ENCODE measurements at places on chromosomes 16 and 17. TPM values are rescaled to one million over a fixed set of nuclear protein-coding genes. Genes with fewer than 3 reads are reported as not detected.
A peak's percentile ranks its signal among the peaks of the same experiment; 100 is the strongest.

GRCh38 chr17:28141773-28142172 is 99.3 kb downstream of the NLK start:
- H3K27ac ChIP-seq: no peak overlapping the region
- no peaks in the 10 kb centered on the region for H3K27me3 ChIP-seq
- DNase-seq: no peak
- H3K4me3 ChIP-seq: no peak overlapping the region
- no peaks in the 10 kb centered on the region for H3K4me1 ChIP-seq

DNA sequence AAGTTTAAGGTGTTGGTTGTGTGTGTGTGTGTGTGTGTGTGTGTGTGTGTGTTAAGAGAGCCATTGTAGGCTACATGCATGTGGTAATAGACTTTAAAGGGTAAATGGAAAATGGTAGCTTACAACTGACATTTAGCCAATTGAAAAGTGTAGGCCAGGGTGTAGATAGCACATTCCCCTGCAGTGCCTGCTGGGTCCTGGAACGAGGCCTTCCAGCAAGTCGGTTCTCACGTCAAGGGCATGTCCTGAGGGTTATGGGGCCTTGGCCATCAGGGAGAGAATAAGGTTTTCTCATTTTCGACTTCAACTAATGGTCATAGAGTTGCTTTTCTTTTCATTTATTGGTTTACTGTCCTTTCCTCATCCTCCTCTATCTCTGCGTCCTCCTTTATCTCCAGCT is 65.1 kb downstream of the RPTOR start:
- no peaks in the 10 kb centered on the region for H3K36me3 ChIP-seq
- no peaks in the 10 kb centered on the region for H3K27me3 ChIP-seq
- no peak overlapping the region for H3K4me3 ChIP-seq
- no peak for DNase-seq
- no peaks in the 10 kb centered on the region for H3K4me1 ChIP-seq

DNA sequence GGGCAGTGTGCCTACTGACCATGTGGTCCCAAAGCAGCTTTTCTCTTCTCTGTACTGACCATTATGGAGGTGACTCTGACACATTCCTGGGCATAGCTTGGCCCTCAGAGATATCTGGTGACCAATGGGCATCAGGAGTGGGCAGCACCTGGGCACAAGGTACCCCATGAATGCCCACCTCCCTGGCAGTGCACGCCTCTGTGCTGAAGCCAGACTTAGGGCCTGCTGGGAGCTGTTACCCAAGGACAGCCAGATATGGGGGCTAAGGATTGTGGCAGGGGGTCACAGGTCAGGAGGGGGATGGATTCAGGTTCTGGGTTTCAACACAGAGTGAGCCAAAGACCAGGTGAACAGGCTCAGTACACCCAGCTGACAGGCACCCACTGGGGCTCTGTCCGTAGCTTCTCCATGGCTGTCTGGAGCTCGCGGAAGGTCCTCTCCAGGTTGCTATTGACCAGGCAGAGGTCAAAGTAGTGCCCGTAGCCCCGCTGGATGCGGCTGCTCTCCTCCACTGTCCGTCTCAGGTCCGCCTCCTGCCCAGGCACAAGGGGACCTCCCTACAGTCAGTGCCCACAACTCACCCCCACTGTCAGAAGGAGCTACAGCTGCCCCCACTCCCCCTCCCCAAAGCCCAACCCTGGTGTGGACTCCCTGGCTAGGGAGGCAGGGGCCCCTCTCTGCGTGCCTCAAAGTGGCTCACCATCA is 29.7 kb downstream of the MPP2 start:
- no peak overlapping the region for H3K4me3 ChIP-seq
- no peak for DNase-seq
- no peaks in the 10 kb centered on the region for H3K27me3 ChIP-seq
- H3K36me3 ChIP-seq: no peaks in the 10 kb centered on the region

- H3K27me3 ChIP-seq: peaks cover 71% of the 10 kb centered on the region
- DNase-seq: no peak
- H3K4me3 ChIP-seq: no peak overlapping the region
- no peak overlapping the region for H3K27ac ChIP-seq
- H3K36me3 ChIP-seq: no peaks in the 10 kb centered on the region
- no peaks in the 10 kb centered on the region for H3K4me1 ChIP-seq
Observed at GRCh38 chr17:38619937-38620550, 14.3 kb upstream of the SRCIN1 start.

DNA sequence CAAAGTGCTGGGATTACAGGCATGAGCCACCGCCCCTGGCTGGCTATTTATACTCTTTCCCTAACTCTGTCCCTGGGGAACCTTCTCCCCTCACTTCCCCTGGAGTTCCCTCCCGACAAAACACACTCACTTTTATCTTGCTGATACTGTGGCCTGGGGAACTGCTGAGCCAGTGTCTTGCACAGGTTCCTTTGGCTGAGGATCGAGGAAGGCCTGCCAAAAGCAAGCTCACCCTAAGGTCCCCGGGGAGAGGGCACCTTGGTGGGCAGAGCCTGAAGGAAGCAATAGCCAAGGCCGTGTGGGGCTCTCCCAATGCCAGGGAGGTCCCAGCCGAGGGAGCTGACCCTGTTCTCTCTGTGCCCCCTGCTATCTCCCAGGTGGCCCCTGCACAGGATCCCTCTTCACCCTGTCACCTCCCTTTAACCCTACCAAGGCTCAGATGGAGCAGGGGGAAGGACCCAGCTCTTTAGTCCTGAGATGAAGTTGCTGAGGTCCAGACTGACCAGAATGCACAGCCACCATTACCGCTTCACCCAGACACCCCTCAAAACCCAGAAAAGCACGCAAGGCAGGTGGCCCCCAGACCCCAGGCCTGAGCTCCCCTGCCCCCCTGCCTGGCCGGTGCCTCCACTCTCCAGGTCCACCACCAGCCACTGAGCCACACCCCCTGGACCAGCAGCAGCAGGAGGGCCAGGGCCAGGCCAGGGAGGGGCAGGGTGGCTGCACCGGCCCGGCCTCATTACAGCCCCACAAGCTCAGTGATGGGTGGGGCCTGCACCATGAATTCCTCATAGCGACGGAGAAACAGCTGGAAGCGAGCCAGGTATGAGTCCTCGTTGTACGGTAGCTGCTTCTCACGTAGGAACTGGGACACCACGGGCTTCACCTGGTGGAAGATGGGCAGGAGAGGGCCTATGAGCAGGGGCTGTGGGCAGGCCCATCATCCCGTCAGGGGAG is 5.1 kb upstream of the FDXR start:
- no peak overlapping the region for H3K4me3 ChIP-seq
- peak overlapping the region; percentile 43 for H3K27ac ChIP-seq
- no peaks in the 10 kb centered on the region for H3K27me3 ChIP-seq
- H3K36me3 ChIP-seq: no peaks in the 10 kb centered on the region

DNA sequence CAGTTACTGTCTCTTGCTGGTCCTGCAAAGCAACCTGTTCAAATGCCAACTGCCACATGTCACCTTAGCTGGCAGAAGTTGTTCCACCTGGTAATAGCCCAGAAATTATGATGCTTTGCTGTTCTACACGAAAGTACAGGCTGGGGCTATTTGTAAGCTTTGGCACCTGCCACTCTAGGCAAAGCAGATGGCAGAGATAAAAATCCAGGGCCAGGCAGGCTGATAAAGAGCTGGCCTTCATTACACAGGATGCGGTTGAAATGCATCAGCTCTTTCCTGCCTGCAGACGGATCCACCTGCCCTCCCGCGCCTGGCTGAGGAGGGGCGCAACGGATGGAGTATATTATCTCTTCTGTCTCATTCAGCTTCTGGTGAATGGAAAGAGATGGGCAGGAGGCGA is 29.3 kb upstream of the KDM8 start:
- H3K4me1 ChIP-seq: peaks cover 1% of the 10 kb centered on the region
- H3K36me3 ChIP-seq: no peaks in the 10 kb centered on the region
- H3K27ac ChIP-seq: no peak overlapping the region

GRCh38 chr17:7261379-7262191 is 693 bp downstream of the CLDN7 start:
- H3K27me3 ChIP-seq: peaks cover 3% of the 10 kb centered on the region
- H3K4me1 ChIP-seq: peaks cover 23% of the 10 kb centered on the region
- no peak for DNase-seq
- peak overlapping the region; percentile 99 for H3K27ac ChIP-seq

- peak overlapping the region; percentile 69 for H3K4me3 ChIP-seq
- no peaks in the 10 kb centered on the region for H3K36me3 ChIP-seq
- no peak for DNase-seq
Observed at GRCh38 chr17:29621751-29622194, 939 bp downstream of the CORO6 start.

DNA sequence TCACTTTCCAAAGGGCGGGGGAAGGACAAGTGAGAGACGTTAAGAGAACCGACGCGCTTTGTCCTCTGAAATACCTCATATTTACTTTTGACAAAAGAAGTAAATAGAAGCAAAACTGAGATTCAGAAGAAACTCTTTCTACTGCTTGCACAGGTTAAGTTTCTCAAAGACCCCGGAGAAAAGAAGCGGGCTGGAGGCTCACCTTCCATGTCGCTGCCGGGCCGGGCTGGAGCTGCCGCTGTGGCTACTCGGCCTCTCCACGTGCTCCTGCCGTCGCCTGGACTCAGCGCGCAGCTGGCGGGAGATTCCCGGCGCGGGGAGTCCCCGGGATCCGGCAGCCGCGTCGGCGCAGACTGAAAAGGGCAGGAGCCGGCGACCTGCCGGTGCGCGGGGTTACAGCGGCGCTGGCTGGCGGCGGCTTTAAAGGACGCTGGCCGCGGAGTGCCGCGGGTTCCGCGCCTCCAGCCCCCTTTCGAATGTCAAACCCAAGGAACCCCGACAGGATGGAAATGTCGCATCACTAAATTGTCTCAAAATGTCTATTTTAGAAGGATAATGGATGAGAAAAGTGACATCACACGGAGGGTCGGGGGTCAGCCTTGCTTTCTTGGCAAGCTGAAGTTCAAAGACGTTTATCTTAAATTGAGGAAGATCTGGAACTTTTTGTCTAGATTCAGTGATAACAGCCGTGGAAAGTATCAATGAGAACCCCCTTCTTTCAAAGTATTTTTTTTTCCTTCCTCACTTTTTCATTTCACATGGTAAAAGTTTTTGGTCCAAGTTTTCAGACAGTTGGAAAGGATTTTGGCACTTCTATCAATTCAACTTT is at the start of gene IKZF3:
Gene IKZF3, minus strand, starts transcription at position 395 of the 829 bp plus-strand sequence. Its CDS starts 186 bp downstream, at position 209.
- H3K4me1 ChIP-seq: no peaks in the 10 kb centered on the region
- peaks cover 18% of the 10 kb centered on the region for H3K27me3 ChIP-seq
- H3K4me3 ChIP-seq: peak within 1 kb of the TSS; percentile 30

DNA sequence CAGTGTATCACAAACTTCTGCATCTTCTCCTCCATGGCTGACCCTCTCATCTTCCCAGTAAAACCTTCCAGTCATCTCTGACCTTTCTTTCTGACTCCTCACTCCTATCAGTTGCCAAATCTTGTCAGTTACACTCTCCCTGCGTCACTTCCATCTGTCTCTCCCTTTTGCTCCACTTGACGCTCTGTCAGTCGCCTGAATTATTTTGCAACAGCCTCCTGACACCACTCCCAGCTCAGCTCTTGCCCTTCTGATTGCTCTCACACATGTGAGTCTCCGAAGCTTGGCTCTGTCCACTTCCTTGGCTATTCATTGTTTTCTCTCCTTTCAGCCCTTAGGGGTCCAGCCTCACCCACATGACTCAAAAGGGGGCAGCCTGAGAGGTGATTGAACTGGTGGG is 27.7 kb downstream of the DHRS7C start:
- no peaks in the 10 kb centered on the region for H3K27me3 ChIP-seq
- H3K27ac ChIP-seq: no peak overlapping the region
- no peaks in the 10 kb centered on the region for H3K4me1 ChIP-seq

GRCh38 chr16:14013571-14014283 is 57.4 kb upstream of the MRTFB start:
- H3K27ac ChIP-seq: peak overlapping the region; percentile 68
- H3K4me1 ChIP-seq: peaks cover 4% of the 10 kb centered on the region
- peak overlapping the region; percentile 21 for H3K4me3 ChIP-seq
- H3K36me3 ChIP-seq: no peaks in the 10 kb centered on the region
- H3K27me3 ChIP-seq: no peaks in the 10 kb centered on the region

GRCh38 chr17:27569257-27569722 is 61.7 kb upstream of the LGALS9 start:
- H3K27ac ChIP-seq: no peak overlapping the region
- H3K4me1 ChIP-seq: peaks cover 25% of the 10 kb centered on the region
- no peak overlapping the region for H3K4me3 ChIP-seq
- peaks cover 38% of the 10 kb centered on the region for H3K36me3 ChIP-seq
- no peak for DNase-seq
- H3K27me3 ChIP-seq: no peaks in the 10 kb centered on the region

- no peak overlapping the region for H3K27ac ChIP-seq
- H3K36me3 ChIP-seq: no peaks in the 10 kb centered on the region
- no peaks in the 10 kb centered on the region for H3K4me1 ChIP-seq
- DNase-seq: no peak
Observed at GRCh38 chr17:6525141-6525540, 31.2 kb downstream of the PITPNM3 start.

Gene OR1F1
- total RNA-seq: not detected

Gene SNAI3
- not detected for total RNA-seq

Gene SLC13A2
- total RNA-seq: not detected

Gene CCT6B
- total RNA-seq: 0.70 TPM

Gene CA10
- not detected for total RNA-seq

Gene KRT33A
- total RNA-seq: 1.9 TPM

Gene TSPAN10
- not detected for total RNA-seq

Gene PYY
- total RNA-seq: not detected

Gene MEIOB
- total RNA-seq: not detected

Gene KRT14
- 115 TPM for total RNA-seq

Gene TERB1
- total RNA-seq: not detected

Gene RNF112
- 0.45 TPM for total RNA-seq

Gene RAI1
- total RNA-seq: 22.7 TPM

Gene TEFM
- 10.1 TPM for total RNA-seq

Gene HSF5
- under 0.01 TPM for total RNA-seq

Measured in esophagus squamous epithelium (tissue), 5 donors.